ENCODE measurements at places on chromosomes 16 and 17.

GRCh38 chr16:28304214-28304613 lies 11.9 kb downstream of the SBK1 start:
- no peak for DNase-seq

GRCh38 chr16:51049276-51049675 lies 101.8 kb downstream of the SALL1 start:
- DNase-seq: no peak

GRCh38 chr17:63126607-63127006 lies 160.6 kb downstream of the TANC2 start:
- DNase-seq: no peak

- no peak for DNase-seq
These were observed 28.5 kb downstream of the SYCE1L start for GRCh38 chr16:77227745-77228144.

- no peak for DNase-seq
These were observed 104.5 kb downstream of the CPPED1 start for GRCh38 chr16:12699161-12699560.

GRCh38 chr17:28610376-28610775 lies 3.6 kb downstream of the RSKR start:
- DNase-seq: no peak

DNA sequence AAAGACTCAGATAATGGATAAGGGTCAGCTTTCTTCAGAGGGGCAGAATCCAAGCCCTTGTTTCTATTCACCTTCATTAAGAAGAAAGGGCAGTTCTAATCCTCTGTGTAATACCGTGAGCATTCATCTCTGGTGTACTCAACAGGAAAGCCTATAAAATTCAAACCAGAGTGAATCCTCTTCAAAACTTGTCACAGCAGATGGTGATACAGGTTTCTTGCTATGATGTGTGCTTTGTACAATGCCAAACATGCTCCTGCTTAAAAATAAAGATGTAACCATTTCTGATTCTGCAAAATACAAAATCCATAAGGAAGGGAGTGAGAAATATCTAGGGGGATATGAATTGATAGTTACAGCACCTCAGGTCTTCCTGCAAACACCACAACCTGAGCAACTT lies 49.7 kb downstream of the CYTH1 start:
- DNase-seq: no peak

GRCh38 chr17:39920218-39921210 lies 2.1 kb upstream of the GSDMB start:
- peak; percentile 22 for DNase-seq

DNA sequence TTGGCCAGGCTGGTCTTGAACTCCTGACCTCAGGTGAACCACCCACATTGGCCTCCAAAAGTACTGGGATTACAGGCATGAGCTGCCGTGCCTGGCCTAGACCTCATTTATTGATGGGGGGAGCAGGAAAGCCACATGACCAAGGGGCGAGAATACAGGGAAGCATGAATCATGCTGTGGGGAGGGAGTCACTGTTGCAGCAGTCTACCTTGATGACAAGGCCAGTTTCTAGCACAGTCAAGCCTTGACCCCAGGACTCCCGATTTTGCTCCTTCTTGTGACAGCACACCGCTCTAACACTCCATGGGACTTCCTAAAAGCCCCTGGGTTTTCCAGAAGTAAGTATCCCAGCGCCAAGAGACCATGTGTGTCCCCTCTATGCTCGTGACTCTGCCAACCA lies 42.9 kb upstream of the IRF8 start:
- DNase-seq: no peak

DNA sequence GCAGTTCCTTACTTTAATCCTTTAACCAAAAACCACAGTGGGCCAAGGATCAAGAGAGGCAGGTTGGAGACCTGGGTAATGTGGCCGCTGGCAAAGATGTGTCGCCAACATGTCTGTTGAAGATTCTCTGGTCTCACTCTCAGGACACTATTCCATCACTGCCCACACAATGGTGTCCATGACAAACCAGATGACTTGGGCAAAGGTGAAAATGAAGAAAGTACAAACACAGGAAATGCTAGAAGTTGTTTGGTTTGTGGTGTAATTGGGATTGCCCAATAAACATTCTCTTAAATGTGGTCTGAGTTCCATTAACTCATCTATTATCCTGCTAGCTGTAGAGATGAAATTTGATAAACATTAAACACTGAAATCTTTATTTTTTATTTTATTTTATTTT lies 43.3 kb downstream of the SALL1 start:
- DNase-seq: no peak

GRCh38 chr16:1108299-1109252 lies 12.5 kb upstream of the C1QTNF8 start:
- no peak for DNase-seq

GRCh38 chr17:66784621-66785364 lies 50.1 kb upstream of the CACNG5 start:
- DNase-seq: no peak

DNA sequence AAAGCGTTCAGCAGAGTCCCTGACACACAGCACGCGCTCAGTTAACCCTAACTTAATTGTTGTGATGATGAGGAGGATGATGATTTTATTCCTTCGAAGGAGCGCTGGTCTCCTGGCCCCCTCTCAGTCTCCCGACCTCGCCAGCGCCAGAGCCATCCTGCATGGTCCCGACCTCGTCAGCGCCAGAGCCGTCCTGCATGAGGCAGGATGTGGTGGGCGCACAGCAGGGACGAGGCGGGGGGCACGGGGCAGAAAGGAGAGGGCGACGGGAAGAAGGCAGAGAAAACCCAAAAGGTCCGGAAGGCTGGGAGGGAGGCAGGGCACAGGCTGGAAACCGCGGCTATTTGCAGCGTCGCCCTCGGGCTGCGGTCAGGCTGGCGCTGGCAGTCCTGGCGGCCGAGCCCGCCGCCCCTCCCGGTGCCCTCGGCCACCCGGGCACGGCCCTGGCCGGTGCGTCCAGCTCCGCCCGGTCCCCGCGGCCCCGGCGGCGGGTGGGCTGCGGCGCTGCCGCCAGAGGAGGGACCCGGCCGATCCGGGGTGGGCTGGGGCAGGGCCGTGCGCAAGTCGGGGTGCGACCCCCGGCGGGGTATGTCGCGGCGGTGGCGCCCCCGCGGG lies 3.0 kb upstream of the TAC4 start:
- DNase-seq: no peak

GRCh38 chr17:61904094-61904710 lies 23.6 kb downstream of the INTS2 start:
- no peak for DNase-seq
